Left kidney (tissue), 8 donors: ENCODE measurements at places on chromosomes 7 and 10. TPM values are rescaled to one million over a fixed set of nuclear protein-coding genes. Genes with fewer than 3 reads are reported as not detected.
A peak's percentile ranks its signal among the peaks of the same experiment; 100 is the strongest.

DNA sequence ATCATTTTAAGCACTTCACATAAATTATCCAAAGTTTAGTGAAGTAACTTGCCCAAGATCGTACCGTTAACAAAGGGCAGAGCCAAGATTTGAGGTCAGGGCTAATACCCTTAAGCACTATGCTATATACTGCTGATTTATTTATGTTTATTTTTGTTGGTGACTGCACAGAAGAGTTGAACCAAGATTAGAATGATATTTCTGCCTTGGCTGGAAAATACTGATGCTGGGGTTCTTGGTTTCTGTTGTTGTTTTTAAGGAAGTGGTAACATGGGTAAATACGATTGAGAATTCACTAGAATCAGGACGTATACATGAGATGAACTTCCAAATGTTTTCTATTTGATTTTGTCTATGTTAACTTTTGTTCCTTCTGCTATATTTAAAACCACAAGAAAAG, 9.3 kb downstream of the ADD3 start:
- DNase-seq = no peak

- DNase-seq = peak; percentile 68
Measured at GRCh38 chr10:88991161-88991898, 732 bp downstream of the FAS start.

DNA sequence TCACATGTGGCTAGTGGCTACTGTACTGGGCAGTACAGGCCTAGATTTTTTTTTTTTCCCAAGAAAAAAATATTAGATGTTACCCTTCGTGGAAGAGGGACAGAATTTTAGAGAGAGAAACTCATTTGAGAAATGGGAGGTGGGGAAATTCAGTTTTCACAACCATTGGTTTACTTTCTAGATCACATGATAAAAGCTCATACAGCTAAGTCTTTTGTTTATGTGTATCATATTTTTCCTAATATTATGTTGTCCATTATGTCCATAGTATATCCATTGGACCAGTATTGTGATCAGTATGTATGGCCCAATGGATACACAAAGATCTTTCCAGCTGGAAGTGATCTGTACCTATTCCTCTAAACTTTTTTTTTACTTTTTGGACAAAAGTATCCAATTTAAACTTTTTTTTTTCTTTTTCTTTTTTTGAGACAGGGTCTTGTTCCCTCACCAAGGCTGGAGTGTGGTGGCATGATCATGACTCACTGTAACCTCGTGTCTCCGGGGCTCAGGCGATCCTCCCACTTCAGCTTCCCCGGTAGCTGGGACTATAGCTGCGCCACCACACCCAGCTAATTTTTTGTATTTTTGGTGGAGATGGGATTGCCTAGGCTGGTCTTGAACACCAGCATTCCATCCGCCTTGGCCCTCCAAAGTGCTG, 4.1 kb downstream of the CALU start:
- DNase-seq = no peak

GRCh38 chr7:118158766-118159165, 25.2 kb upstream of the LSM8 start:
- DNase-seq = no peak

- DNase-seq = no peak
Measured at GRCh38 chr10:107496594-107496993, 332.1 kb upstream of the SORCS1 start.

GRCh38 chr7:21429021-21429420, 1.1 kb downstream of the SP4 start:
- no peak for DNase-seq

GRCh38 chr7:132639983-132640382, 63.7 kb upstream of the PLXNA4 start:
- no peak for DNase-seq

MMD2 gene
- not detected for polyA plus RNA-seq

SH2D4B gene
- polyA plus RNA-seq = 0.15 TPM
